GM12878 (cell line): ENCODE measurements at places on chromosomes 4 and X. TPM values are rescaled to one million over a fixed set of nuclear protein-coding genes. Genes with fewer than 3 reads are reported as not detected.

The CYP4V2 gene
- total RNA-seq, result 5.9 and 6.1 TPM in 2 replicates

GRCh38 chrX:9312922-9313867, 151.7 kb upstream of the TBL1X start:
- no peaks in the 10 kb centered on the region for H3K36me3 ChIP-seq
- no peak for DNase-seq
- H3K4me3 ChIP-seq, result no peak overlapping the region
- no peaks in the 10 kb centered on the region for H3K27me3 ChIP-seq

DNA sequence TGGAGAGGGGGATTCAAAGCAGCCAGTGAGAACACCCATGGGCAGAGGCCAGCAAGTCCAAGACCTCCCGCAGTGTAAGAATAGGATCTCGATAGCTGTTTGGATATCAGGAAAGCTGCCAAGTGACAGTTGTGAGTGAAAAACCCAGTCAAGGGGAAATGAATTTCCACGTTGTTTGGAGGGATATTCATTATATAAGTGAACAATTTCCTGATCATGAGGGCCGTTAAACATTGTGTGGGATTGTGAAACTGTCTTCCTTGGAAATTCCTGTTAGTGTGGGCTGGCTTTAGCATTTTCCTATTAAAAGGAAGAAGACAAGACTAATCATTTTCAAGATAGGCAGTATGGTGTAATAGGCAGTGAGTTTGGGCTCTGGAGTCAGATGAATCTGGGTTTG, 15.0 kb downstream of the CLDN2 start:
- H3K27me3 ChIP-seq, result no peaks in the 10 kb centered on the region
- H3K36me3 ChIP-seq, result no peaks in the 10 kb centered on the region
- H3K4me3 ChIP-seq, result no peak overlapping the region
- no peak overlapping the region for H3K27ac ChIP-seq
- no peak for DNase-seq

- H3K4me1 ChIP-seq, result no peaks in the 10 kb centered on the region
- no peaks in the 10 kb centered on the region for H3K36me3 ChIP-seq
- H3K27me3 ChIP-seq, result no peaks in the 10 kb centered on the region; the same call in 1 of the 2 replicates
- DNase-seq, result no peak
- no peak overlapping the region for H3K4me3 ChIP-seq
Measured at GRCh38 chr4:123345935-123346300, 50.7 kb upstream of the SPRY1 start.

DNA sequence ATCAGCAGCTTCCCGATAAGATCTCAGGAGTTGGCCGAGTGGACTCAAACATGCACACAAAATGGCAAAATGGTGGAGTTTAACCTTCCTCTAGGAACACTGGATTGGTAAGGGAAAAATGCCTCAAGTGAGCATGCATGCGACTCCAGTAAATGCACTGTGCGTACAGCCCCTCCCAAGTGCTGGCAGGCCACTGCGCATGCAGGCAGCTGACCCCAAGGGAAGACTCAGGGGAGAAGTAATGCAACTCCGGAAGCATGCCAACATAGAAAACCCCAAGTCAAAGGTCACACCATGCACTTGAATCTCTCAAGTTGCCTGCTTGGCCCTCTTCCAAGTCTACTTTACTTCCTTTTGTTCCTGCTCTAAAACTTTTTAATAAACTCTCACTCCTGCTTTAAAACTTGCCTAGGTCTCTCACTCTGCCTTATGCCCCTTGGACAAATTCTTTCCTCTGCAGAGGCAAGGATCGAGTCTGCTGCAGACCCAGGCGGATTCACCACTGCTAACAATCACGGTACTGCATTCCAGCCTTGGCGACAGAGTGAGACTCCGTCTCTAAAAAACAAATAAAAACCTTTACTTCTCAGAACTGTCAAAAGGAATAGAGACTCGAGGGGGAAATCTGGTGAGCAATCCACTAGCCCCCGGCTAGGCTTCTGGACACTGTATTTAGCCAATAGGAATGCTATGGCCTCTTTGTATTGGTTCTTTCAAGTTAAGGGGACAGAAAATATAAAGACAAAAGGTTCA, 33.5 kb downstream of the NYX start:
- H3K27ac ChIP-seq, result no peak overlapping the region
- DNase-seq, result no peak
- no peaks in the 10 kb centered on the region for H3K4me1 ChIP-seq
- H3K36me3 ChIP-seq, result no peaks in the 10 kb centered on the region
- H3K27me3 ChIP-seq, result no peaks in the 10 kb centered on the region

- no peak overlapping the region for H3K4me3 ChIP-seq
- no peaks in the 10 kb centered on the region for H3K27me3 ChIP-seq
- H3K27ac ChIP-seq, result no peak overlapping the region
- H3K4me1 ChIP-seq, result no peaks in the 10 kb centered on the region
Measured at GRCh38 chr4:105327222-105327621, 146.6 kb downstream of the PPA2 start.
